Stimulated activated CD8-positive, alpha-beta memory T cell treated with anti-CD3 and anti-CD28 coated beads, Interleukin-4, amount 100 ng/mL, for 1 hour (primary cell): ENCODE measurements at places on chromosomes 4 and X.
A peak's percentile ranks its signal among the peaks of the same experiment; 100 is the strongest.

DNA sequence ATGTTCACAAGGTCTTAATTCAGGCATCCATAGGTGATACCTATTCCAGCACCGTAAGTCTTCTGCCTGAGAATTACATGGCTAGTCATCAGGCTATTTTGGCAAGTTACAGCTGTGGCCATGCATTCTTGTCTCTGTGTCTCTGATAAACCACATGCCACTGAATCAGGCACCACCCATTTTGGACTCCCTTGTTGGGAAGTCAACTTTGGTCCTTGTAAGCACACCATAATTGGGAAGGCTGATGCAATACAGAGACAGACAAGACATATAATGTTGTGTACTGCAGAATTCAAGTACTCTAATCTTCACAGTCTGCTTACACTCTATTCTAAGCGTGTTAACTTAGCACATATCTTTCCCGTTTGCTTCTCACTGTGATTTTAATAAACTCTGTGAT, 483.7 kb upstream of the FTHL17 start:
- no peak for DNase-seq

DNA sequence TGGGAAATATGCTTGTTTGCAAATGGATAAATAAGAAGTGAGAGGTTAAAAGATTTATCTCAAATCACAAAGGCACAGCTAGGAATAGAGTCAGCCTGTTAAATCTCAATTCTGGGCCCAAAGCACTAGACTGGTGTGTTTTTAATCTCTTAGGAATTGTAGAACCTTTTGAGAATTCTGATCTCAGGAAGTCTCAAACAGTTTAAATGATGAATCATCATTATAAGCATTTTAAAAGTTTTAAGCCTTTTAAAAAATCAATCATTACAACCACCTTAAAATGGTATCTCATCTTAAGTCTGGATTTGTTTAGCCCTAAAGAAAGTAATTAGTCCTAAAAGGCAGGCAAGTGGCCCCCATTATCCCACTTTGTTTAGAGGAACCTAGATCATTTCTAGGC, 17.8 kb downstream of the DGKK start:
- DNase-seq, result no peak

DNA sequence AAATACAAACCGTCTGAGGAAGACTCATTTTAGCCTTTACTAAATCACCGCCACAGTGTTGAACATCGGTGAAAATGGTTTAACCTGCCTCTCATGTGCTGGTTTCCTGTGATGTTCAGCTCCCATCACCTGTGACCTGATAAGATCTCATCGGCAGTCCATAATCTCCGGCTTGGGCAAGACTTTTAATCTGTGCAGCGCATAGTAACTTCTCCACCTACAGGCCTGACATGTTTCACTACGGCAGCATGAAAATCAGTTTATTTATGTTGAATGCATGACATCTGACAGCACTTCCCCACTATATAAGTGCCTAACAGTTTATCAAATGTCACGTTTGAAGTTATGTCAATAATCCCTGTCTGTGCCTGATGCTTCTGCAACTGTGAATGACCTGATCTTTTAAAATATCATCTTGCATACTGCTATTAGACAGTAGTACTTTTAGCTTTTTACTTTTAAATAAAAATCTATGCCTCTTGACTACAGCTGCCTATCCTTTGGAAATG, 1919.8 kb upstream of the AGA start:
- DNase-seq, result no peak

GRCh38 chr4:33086331-33086925, 2366.3 kb downstream of the PCDH7 start:
- DNase-seq, result no peak

DNA sequence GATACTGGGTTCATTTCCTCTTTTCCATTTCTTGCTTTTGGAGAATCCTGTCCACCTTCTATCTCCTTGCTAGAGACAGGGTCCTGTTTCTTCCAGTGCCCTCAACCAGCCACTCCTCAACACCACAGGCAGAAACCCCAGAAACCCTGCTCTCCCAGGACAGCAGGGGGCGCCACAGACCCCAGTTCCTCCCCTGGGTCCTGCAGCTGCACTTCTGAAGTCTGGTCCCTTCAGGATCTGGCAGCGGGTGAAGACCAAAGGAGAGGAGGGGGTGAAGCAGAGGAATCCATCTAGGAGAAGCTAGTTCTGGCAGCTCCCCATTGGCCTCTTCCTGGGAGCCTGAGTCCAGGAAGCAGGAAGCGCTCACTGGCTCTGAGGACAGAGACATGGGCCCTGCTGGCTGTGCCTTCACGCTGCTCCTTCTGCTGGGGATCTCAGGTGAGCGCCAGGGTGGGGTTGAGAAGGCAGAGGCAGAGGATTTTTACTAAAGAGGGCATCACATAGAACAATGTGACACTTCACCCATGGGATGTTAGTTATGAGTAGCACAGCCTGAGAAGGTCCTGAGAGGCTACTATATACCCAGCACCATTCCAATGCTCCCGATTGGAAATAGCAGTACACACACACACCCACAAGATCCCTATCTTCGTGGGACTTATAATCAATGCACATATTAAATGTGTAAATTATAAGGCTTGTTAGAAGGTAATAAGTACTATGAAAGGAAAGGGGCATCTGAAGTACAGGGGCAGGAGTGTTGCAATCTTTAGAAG, at the start of gene PRSS48:
Gene PRSS48 (plus strand): TSS at position 375 of the 776 bp plus-strand sequence. CDS start 12 bp downstream, at position 387.
- DNase-seq, result no peak

- no peak for DNase-seq
Observed at GRCh38 chr4:91257721-91258120, 1046.0 kb upstream of the GRID2 start.

GRCh38 chr4:98710831-98711230, 52.4 kb upstream of the TSPAN5 start:
- no peak for DNase-seq

- DNase-seq, result no peak
Observed at GRCh38 chr4:171954650-171955049, 141.4 kb downstream of the GALNTL6 start.

DNA sequence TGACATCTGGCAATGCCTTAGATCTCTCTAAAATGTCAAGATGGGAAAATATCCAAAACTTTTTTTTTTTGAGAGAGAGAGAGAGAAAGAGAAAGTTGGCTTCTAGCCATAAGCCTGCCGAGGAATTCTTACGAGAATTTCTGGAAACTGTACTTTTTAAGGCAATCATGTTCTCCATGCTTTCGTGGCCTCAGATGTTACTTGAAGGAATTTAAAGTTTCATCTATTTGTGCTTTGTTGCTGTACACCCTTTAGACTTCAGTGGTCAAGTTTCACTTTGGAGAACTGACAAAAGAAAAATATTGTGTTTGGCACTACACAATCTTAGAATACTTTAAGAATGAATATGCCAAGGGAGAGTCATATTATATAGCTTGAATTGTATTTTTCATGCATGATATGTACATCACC, 53.9 kb downstream of the FAT4 start:
- no peak for DNase-seq

GRCh38 chr4:184104419-184105101, 113.1 kb downstream of the ENPP6 start:
- no peak for DNase-seq

DNA sequence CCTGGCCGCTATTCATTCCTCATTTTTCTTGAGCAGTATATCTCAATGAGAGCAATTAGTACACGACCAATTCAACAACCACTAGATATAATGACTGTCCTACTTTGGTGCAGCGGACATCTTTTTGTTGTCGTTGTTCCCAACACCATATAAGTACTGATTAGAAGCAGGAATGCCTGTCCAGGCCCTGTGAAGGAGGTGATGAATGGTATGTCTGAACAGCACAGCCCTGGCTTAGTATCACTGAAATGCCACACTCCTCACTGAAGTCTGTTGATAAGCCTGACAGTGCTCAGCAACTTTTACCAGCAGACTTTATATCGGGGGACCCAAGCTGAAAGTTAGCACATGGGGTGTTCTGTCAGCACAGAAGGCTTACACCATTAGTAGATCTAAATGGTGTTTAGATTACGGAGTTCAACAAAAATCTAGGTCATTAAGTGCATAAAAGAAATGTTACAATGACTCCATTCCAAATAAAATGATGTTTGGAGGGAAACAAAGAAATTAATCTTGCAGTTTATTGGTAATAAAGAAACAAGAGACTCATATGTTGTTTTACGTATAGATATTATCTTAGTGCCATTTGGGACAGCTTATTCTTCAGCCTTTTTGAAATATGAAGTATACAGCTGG, 228.3 kb upstream of the TTC29 start:
- DNase-seq, result no peak

DNA sequence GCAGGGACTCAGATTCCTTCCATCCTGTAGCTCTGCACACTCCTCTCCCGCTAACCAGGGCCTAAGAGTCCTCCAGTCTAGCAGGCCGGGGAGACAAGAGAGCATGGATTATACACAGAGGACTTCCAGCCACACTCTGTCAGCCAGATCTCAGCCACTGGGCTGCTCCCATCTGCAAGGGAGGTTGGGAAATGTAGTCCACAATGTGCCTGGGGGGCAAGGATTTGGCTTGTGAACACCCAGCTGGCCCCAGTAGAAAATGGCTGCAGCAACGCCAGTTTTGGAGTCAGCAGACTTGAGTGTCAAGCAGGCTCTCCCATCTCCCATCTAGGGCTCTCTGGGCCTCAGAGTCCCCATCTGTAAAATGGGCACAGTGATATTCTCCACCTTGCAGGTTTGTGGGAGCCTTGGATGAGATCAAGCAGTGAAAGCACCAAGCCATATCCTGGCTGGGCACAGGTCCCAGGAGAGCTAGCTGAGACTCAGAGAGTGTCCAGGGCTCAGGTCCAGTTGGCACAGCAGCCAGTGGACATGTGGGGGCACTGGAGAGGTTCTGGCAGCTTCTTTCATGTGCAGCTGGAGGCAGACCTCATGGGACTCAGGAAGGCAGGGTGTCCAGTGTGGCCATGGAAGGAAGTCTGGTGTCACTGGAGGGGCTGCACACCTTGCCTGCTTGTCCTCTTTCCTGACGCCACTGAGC, 14.6 kb downstream of the PSAPL1 start:
- DNase-seq, result no peak

GRCh38 chr4:17272154-17272553, 239.7 kb downstream of the QDPR start:
- DNase-seq, result no peak

DNA sequence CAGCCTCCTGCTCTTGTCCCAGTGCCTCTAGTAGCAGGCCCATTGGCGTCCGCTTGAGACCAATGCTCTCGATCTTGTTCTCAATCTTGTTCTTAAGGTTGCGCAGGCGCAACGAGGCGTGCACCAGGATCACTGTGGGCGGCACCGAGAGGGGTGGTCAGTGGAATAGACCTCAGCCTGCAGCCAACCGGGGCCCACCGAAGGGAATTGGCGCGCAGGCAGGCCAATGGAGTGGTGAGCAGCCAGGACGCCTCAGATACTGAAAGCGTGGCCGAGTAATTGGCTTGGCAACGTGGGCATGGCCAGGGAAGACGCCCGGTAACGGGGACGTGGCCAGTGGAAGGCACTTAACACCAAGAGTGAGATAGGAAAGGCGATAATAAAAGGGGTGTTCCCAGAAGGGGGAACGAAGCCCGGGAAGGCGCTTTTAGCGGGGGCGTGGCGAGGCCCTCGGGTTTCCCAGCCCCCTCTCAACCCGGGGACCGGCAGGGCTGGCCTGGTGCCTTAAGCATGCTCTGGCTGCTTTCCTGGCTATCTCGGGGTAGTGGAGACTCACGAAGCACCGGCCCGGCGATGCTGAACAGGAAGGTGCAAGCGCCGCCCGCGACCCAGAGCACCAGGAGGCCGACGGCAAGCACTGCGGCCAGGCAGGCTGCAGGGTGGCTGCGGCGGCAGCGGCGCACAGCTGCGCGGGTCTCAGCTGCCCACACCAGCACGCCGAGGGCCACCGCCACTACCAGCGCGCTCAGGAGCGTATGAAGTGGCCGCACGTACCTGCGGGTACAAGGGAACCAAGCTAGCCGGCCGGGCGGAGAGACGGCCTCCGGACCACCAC, 1.7 kb downstream of the PRAF2 start:
- DNase-seq, result no peak

DNA sequence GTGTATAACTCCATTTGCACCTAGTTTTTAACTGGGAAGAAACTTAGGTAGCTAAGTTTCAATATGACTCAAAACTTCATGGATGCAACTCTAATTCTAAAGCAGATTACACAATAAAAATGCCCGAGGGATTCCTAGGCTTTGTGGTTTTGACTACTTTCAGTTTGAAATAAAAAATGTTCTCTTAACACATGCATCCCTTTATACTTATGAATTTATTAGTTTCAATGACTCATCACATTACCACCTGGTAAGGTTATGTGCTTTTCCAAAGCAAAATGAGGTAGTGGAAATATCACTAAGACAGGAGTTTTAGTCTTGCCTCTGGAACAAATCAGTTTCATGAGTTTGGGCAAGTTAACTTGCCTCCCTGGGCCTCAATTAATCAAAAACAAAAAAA, 125.5 kb downstream of the OPHN1 start:
- DNase-seq, result no peak

GRCh38 chr4:40307627-40308497, 27.3 kb upstream of the CHRNA9 start:
- peak; percentile 32 for DNase-seq

DNA sequence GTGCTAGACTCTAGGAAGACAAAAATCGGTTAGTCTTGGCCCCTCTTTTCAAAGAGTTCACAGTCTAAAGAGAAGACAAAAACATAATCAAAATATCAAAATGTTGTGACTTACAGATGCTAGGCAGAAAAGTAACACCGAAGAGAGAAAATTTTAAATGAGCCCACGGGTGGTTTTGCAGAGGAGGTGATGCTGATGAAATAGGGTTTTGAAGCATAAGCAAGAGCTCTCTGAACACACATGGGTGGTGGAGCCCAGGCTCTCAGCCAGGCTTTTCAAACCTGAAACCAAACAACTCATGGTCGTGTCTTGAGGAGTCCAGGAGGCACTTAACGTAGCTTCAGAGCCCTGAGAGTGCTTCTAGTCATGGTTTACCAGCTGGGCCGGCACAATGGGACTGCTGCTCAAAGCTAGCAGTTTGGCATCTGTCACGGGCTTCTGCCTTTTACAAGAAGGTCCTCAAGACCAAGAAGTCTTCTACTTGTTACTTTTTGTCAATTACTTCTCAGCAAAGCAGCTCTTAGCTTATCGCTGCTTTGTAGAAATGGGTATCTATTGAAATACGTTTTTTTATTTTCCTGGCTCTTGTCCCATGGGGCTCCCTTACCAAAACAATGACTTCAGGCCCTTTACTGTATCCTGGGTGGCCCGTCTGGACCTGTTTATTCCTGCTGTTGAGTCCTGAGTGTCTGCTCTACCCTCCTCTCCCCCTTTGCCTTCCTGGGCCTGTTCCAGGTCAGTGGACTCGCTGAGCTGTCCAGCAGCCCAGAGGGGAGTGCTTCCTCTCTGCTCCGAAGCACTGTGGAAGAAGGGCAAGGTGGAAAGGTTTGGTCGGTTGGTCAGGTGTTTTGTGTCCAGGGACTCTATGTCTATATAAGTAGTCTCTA, 69.5 kb downstream of the TNIP2 start:
- no peak for DNase-seq

DNA sequence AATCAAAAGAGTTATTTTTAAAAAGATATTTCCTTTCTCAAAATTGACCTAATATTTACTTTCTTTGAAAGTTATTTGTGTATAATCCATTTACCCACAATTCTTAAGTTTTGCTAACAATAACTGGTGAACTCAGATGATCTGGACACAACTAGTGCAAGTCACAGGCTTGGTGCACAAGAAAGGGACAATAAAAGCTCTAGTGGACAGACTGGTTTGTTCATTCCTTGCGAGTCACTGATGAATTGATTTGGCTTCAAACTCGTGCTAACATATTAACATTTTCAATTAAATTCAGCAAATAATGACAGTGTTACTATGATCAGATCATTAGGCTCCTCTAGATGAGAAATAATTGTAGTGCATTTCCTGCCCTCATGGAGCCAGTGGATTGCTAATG, 169.2 kb downstream of the BMPR1B start:
- DNase-seq, result no peak

- DNase-seq, result no peak
Observed at GRCh38 chr4:153808175-153808574, 19.3 kb upstream of the SFRP2 start.

- no peak for DNase-seq
Observed at GRCh38 chr4:8362483-8362882, 78.0 kb downstream of the ACOX3 start.
